ENCODE measurements at places on chromosomes 1 and 21. TPM values are rescaled to one million over a fixed set of nuclear protein-coding genes. Genes with fewer than 3 reads are reported as not detected.

GRCh38 chr1:5941671-5942070, 50.6 kb downstream of the NPHP4 start:
- no peaks in the 10 kb centered on the region for H3K27me3 ChIP-seq
- no peaks in the 10 kb centered on the region for H3K36me3 ChIP-seq
- no peak for DNase-seq
- no peaks in the 10 kb centered on the region for H3K4me1 ChIP-seq
- H3K4me3 ChIP-seq: no peak overlapping the region

DNA sequence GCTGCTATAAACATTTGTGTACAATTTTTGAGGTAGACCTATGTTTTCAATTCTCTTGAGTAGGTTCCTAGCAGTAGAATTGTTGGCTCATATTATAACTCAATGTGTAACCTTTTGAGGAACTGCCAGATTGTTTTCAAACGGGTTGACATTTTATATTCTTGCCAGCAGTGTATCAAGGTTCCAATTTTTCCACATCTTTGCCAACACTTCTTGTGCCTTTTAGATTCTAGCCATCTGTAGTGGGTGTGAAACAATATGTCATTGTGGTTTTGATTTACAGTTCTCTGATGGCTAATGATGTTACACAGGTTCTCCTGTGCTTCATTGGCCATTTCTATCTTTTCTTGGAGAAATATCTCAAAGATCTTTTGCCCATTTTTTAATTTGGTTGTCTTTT, 36.4 kb downstream of the MAP3K7CL start:
- no peaks in the 10 kb centered on the region for H3K4me1 ChIP-seq
- H3K27ac ChIP-seq: no peak overlapping the region
- no peak for DNase-seq
- no peaks in the 10 kb centered on the region for H3K36me3 ChIP-seq
- H3K27me3 ChIP-seq: no peaks in the 10 kb centered on the region

GRCh38 chr1:200423235-200423634, 13.4 kb upstream of the ZNF281 start:
- H3K36me3 ChIP-seq: no peaks in the 10 kb centered on the region
- no peak overlapping the region for H3K4me3 ChIP-seq
- no peak for DNase-seq
- no peaks in the 10 kb centered on the region for H3K4me1 ChIP-seq

- H3K27me3 ChIP-seq: no peaks in the 10 kb centered on the region
- peaks cover 25% of the 10 kb centered on the region for H3K4me1 ChIP-seq
- peak; percentile 85 for DNase-seq
These were observed 18.8 kb upstream of the TENT5B start for GRCh38 chr1:27031235-27032118.

DNA sequence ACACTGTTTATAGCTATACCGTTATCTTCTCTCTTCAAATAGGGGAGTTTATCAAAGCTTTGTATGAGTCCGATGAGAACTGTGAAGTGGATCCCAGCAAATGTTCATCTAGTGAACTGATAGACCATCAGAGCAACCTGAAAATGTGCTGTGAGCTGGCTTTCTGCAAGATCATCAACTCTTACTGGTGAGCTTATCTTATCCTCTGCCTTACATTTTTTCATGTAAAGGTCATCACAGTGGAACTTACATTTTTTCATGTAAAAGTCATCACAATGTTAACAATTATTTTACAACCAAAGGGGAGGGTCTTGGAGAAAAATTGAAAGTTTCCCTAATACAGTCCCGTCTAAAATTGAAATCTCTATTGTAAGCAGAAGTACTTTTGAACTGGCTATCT, 45.2 kb downstream of the CLEC20A start:
- H3K36me3 ChIP-seq: no peaks in the 10 kb centered on the region
- no peaks in the 10 kb centered on the region for H3K4me1 ChIP-seq
- no peak overlapping the region for H3K4me3 ChIP-seq
- no peaks in the 10 kb centered on the region for H3K27me3 ChIP-seq

- H3K36me3 ChIP-seq: no peaks in the 10 kb centered on the region
- no peaks in the 10 kb centered on the region for H3K27me3 ChIP-seq
- DNase-seq: peak; percentile 55
- peak overlapping the region; percentile 95 for H3K27ac ChIP-seq
These were observed 2.6 kb downstream of the TAGLN2 start for GRCh38 chr1:159922511-159923202.

RIMKLA gene
- 1.1 TPM for total RNA-seq

TENT5C gene
- 4.1 TPM for total RNA-seq

CYP4A11 gene
- 14.1 TPM for total RNA-seq

Measured in hepatocyte (in vitro differentiated cells).